ENCODE measurements at places on chromosomes 1 and 21. TPM values are rescaled to one million over a fixed set of nuclear protein-coding genes. Genes with fewer than 3 reads are reported as not detected.

The GCSAML gene
- total RNA-seq = 0.91 TPM

The PALMD gene
- 29.1 TPM for total RNA-seq

DNA sequence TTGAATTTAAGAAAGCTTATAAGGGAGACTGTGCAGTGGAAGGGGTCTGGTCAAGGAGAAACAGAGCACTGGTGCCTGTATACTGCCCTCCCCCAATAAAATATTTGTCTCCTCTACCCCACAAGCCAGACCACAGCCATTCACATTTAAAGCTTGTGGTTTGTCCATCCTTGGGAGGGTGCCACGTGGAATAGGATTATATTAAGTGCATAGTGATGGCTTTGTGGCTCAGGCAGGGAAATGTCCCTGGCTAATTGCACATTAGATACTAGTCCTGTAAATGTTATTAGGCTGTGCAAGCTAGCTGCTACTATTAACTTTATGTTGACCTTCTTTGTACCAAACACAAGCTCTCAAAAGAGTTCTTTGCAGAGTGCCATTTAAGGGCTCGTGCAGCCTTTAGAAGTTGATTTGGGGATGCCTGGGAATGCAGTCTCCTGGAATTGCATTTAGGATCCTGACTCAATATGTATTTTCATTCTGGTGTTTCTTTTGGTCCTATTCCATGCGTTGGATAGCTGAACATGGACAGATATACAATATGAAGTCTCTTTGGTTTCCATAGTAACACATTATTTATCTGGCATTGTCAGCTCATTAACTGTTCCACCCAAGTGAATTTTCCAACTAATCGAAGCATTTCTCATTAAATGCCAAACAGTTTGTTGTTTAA is 210.6 kb downstream of the ROR1 start:
- DNase-seq = no peak

DNA sequence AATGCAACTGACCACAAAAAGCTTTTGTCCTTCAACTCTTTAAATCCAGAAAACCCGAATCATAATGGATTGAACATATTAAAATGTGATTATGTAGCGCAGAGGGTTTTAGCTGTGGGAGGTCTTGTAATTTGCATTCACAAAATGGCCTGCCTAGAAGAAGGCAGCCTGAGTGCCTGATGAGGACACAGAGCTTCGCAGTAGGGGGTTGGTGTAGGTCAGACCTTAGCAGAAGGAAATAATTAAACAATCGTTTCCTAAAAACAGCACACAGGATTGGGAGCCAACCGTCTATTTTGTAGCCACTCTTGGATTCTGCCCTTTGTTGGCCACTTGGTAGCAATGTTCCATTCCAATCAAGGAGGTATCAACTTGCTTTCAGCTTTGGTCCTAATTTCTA is 195.7 kb upstream of the KIAA0040 start:
- no peak for DNase-seq

DNA sequence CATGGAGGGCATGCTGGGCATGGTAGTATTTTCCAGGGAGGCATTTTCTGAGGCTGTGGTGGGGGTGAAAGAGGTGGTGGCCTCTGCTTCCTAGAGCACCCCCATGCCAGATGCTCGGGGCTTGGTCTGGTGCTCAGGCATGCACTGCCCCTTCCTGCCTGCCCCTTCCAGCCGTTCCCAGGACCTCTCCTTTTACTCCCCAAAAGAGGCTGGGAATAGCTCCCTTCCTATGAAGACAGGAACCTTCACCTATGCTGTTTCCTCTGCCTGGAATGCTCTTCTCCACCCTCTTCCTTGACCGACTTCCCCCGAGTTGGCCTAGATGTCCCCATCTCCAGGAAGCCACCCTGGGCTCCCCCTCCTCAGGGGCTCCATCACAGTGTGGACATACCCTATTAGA is 9.1 kb downstream of the EDN2 start:
- no peak for DNase-seq

Measured in ureter (tissue), 1 donor.